ENCODE measurements at places on chromosomes 5 and 9. TPM values are rescaled to one million over a fixed set of nuclear protein-coding genes. Genes with fewer than 3 reads are reported as not detected.

Gene OLFML2A
- not detected for polyA plus RNA-seq

Gene ARHGEF39
- polyA plus RNA-seq: 0.92 TPM

Gene DPYSL3
- polyA plus RNA-seq: not detected

Gene CCDC183
- 0.40 TPM for polyA plus RNA-seq

GRCh38 chr9:131111854-131112311, 13.5 kb upstream of the NUP214 start:
- no peaks in the 10 kb centered on the region for H3K36me3 ChIP-seq
- no peak for DNase-seq
- no peak overlapping the region for H3K27ac ChIP-seq
- H3K4me1 ChIP-seq: no peaks in the 10 kb centered on the region
- H3K4me3 ChIP-seq: no peak overlapping the region

GRCh38 chr5:22643356-22643755, 209.8 kb downstream of the CDH12 start:
- H3K4me1 ChIP-seq: no peaks in the 10 kb centered on the region
- no peaks in the 10 kb centered on the region for H3K36me3 ChIP-seq
- H3K27ac ChIP-seq: no peak overlapping the region
- H3K27me3 ChIP-seq: no peaks in the 10 kb centered on the region
- DNase-seq: no peak
- H3K4me3 ChIP-seq: no peak overlapping the region

DNA sequence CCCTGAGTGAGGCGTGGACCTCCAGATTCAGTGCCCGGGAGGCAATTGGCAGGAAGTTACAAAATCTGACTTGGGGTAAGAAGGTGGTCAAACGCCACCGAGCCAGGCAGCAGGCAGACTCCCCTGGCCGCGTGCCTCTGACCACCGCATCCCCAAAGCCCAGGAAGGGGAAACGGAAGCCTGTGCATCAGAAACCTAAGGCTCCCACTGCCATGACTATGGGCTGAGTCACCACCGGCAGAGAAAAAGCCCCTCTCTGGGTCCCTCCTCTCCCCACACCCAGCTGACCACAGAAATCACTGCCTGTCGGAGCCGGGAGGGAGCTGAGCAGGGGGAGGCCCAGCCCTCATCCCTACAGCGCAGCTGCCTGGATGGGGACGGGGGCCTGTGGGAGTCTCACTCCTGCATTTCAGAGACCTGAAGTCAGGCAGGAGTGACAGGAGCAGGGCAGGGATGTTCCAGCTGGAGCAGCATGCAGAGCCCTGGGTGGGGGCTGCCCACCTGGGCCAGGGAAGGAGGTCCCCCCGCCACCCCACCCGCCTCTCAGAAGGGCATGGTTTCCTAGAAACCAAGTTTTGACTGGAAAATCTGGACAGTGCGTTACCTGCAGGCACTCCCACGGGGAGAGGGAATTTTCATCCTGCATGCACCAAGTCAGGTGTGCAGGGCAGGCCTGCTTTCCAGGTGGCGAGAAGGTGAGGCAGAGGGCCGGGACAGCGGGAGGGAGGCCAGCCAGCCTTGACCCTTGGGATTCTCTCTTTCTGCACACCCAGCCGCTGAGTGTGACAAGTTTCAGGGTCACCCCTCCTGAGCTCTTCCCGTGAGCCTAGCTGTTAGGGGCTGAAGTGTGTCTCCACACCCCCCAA, 68.2 kb downstream of the LRSAM1 start:
- no peak overlapping the region for H3K4me3 ChIP-seq
- DNase-seq: peak; percentile 39
- H3K36me3 ChIP-seq: peaks cover 3% of the 10 kb centered on the region
- H3K27ac ChIP-seq: no peak overlapping the region
- peaks cover 2% of the 10 kb centered on the region for H3K27me3 ChIP-seq

DNA sequence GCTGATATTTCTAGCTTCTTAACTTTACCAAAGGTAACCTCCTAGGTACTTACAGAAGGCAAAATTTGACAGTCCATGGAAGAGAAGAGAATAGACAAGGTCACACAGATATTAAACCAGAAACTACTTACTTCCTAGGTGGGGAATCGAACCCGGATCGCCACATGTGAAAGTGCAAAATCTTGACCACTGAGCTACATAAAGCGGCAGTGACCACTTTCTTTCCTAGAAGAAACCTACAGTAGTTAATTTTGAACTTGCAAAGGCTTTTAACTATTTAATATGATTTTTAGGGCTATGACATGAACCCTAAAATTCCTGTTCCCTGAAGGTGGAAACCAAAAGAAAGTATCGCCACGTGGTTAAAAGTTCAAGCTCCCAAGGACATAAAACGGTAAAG, 20.3 kb upstream of the ATOSB start:
- H3K36me3 ChIP-seq: no peaks in the 10 kb centered on the region
- no peak for DNase-seq
- no peak overlapping the region for H3K27ac ChIP-seq

DNA sequence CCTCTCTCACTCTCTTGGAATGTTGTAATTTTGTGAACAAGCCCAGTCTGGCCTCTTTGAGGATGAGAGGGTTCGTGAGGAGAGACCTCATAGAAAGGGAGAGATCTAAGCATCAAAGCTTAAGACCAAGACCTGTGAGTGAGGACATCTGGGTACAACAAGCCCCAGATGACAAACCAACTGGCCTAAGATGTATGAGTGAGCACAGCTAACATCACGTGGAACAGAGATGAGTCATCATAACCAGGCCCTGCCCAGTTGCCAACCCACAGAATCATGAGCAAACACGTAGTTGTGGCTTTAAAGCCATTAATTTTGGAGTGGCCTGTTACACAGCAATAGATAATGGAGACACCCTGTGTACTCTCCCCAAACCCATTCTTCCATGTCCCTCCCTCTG, 439.1 kb upstream of the KIF2A start:
- no peak overlapping the region for H3K27ac ChIP-seq
- H3K27me3 ChIP-seq: peaks cover 2% of the 10 kb centered on the region

Data from immature natural killer cell (primary cell).